CD4-positive, alpha-beta memory T cell (primary cell): ENCODE measurements at places on chromosomes 3 and 15. TPM values are rescaled to one million over a fixed set of nuclear protein-coding genes. Genes with fewer than 3 reads are reported as not detected.
A peak's percentile ranks its signal among the peaks of the same experiment; 100 is the strongest.

DNA sequence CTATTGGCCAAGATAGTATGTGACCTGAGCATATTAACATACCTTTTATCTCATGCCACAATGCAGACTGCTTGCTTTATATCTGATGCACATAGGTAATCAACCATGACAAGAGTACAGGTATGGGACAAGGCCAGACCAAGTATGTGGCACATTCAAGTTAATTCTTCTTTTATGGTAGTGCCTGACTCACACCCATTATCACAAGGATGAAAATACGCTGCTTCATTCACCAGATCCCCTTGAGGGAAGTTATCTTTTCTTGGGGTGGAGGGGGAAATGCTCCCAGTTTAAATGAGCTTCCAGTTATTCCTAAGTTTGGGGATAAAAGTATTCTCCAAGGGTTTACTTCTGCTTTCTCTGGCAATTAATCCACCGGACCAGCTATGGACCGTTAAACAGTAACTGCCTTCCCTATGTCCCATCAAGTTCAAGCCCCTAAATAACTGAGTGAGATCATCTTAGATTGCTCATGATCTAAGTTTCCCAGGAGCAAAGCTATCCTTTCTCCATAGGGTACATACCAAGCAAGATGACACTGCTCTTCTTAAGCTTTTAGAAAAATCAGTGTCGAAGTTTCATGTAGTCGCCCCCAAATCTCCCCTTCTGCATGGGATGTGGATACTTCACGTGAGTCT, 1.9 kb downstream of the COL8A1 start:
- H3K27ac ChIP-seq, result no peak overlapping the region
- no peak for DNase-seq
- H3K27me3 ChIP-seq, result peaks cover 4% of the 10 kb centered on the region
- H3K36me3 ChIP-seq, result no peaks in the 10 kb centered on the region
- no peak overlapping the region for H3K4me3 ChIP-seq

DNA sequence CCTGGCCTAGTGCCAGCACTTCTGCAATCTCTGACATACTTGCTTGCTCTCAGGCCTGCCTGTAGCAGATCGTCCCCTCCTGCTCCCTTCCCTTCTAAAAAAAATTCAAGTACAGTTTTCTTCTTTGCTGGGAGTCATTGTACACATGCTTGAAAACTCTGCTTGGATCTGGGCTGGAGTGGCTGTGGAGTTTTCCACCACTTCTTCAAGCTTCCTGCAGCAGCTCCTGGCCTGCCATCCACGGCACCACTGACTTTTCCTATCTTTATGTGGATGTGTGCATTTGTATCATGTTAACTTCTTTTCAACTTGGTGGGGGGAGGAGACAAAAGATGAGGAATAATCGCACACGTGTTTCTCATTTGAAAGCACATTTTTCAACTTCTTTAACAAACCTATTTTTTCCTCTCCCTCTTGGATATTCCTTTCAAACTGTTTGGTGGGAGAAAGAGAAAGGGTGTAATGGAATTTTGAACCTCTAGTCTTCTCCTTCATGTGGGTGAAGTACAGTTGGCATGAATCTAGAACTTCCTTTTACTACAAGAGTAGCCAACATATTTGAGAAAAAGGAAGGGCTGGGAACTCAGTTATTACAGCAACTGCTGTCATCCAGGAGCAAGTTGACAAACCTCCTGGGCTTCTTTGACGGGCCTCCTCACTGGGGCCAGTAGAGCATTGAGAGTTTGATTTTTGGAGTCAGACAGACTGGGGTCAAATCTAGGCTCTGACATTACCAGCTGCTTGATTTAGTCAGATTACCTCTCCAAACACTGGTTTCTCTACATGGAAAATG, 61.2 kb upstream of the LRTM1 start:
- H3K36me3 ChIP-seq, result no peaks in the 10 kb centered on the region
- H3K4me3 ChIP-seq, result no peak overlapping the region
- DNase-seq, result no peak
- no peak overlapping the region for H3K27ac ChIP-seq

DNA sequence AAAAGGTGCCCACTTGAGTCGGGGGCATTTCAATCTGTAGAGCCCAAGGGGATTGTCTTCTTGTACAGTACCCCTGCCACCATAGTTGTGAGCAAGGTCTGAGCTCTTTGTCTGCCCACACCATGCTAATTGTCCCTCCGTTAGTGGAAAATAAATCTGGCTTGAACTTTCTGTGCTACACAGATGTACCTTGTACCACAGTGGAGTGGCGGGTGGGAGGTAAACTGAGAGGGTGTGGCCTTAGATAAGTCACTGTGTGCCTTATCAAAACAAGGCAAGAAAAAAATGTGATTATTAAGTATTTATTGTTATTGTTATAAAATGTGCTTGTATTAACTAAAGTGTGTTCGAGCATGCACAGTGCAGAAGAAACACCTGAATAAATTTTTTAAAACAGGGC, 242.9 kb upstream of the C2CD4B start:
- H3K36me3 ChIP-seq, result no peaks in the 10 kb centered on the region
- H3K4me3 ChIP-seq, result no peak overlapping the region
- H3K4me1 ChIP-seq, result no peaks in the 10 kb centered on the region
- DNase-seq, result no peak
- peaks cover 4% of the 10 kb centered on the region for H3K27me3 ChIP-seq

DNA sequence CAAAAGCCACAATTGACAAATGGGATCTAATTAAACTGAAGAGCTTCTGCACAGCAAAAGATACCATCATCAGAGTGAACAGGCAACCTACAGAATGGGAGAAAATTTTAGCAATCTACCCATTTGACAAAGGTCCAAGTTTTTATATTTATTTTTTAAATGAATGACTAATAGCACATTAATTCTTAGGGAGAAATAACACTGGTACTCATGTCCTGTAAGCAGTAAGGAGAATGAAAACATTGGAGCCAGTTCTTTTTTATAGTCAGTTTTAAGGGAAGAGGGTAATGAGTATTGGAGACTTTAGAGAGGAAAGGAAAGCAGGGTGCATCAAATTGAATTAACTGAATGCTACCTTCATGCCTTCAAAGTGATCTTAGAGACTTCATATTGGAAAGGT, 404.7 kb upstream of the TGFBR2 start:
- H3K4me3 ChIP-seq, result no peak overlapping the region
- no peaks in the 10 kb centered on the region for H3K36me3 ChIP-seq

DNA sequence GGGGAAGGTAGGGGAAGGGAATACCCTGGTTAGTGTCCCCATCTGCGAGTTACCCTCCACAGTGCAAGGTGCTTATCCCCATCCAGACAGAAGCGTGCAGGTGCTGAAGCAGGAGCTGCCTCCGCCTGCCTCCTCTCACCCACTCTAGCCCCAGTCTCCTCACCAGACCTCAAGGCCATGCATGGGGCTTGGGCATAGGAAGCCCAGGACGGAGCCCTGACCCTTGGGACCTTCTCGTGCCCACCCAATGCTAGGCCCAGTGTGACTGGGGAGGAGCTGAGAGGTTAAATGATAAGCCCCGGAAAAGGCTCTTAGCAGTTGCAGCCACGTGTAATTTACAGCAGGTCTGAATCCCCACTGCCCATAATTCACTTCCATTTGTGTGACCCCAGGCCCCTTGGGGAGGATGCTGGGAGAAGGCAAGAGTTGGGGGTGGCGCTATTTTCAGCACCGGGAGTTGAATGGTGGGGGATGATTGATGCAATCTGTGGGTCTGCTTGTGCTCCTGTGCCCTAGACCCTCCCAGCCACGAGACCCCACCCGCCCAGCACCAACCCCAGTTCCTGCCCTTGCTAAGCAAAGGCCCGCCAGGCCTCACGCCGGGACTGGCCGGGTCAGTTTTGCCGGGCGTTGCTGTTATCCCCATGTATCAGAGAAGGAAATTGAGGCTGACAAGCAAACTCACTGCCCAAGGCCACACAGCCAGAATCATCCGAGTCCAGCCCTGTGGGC, 14.5 kb upstream of the PLXND1 start:
- DNase-seq, result no peak
- H3K4me1 ChIP-seq, result peaks cover 6% of the 10 kb centered on the region
- no peaks in the 10 kb centered on the region for H3K27me3 ChIP-seq
- no peak overlapping the region for H3K27ac ChIP-seq
- H3K4me3 ChIP-seq, result no peak overlapping the region
- no peaks in the 10 kb centered on the region for H3K36me3 ChIP-seq

DNA sequence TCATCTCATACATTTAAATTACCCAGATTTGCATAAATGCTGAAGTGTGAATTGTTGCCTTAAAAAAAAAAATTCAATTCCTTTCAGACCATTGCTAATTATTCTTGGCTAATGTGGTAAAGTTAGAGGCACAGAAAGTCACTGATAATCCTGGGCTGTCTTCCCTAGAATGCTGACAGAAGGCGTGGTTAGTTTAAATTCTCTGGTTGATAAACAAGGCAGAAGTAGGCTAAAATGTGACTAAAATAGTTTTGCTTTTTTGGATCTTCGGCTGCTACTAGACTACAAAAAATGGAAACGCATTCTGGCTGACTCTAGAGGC, 193.7 kb downstream of the OTOL1 start:
- H3K4me1 ChIP-seq, result no peaks in the 10 kb centered on the region
- no peaks in the 10 kb centered on the region for H3K36me3 ChIP-seq
- H3K27me3 ChIP-seq, result no peaks in the 10 kb centered on the region
- DNase-seq, result no peak

DNA sequence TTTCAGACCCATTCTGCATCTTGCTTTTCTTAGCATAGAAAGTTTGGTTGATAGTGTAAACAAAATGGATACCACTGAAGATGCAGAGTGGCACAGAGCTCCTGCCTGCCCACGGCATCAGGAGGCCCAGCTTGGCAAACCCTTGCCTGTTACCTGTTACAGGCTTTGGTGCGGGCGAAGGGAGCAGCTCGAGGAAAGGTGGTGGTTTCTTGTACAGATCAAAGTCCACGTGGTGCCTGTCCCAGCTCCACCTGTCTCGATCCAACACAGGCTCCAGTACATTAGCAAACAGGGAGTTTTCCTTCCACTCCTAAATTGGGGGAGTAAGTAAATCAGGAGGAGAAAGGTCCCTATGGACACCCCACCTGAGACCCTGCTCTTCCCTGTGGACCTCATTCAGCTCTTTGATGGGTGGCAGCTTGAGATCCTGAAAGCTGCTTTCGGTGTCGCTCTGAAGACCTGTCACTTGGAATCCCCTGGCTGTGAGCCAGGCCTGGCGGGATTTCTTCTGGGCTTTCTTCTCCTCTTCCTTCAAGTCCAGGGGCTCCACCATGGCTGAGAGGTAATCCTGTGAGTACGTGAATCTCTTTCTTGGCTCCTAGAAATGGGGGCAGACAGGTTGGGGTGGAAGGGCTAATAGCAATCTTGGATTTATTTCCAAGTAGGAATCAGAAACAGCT, 35.7 kb downstream of the ACAD9 start:
- no peak overlapping the region for H3K27ac ChIP-seq
- DNase-seq, result no peak
- H3K36me3 ChIP-seq, result peaks cover 33% of the 10 kb centered on the region
- H3K4me3 ChIP-seq, result no peak overlapping the region
- H3K27me3 ChIP-seq, result no peaks in the 10 kb centered on the region

- no peak overlapping the region for H3K27ac ChIP-seq
- no peak for DNase-seq
- no peaks in the 10 kb centered on the region for H3K27me3 ChIP-seq
These were observed 14.1 kb upstream of the SHF start for GRCh38 chr15:45201869-45202268.

DNA sequence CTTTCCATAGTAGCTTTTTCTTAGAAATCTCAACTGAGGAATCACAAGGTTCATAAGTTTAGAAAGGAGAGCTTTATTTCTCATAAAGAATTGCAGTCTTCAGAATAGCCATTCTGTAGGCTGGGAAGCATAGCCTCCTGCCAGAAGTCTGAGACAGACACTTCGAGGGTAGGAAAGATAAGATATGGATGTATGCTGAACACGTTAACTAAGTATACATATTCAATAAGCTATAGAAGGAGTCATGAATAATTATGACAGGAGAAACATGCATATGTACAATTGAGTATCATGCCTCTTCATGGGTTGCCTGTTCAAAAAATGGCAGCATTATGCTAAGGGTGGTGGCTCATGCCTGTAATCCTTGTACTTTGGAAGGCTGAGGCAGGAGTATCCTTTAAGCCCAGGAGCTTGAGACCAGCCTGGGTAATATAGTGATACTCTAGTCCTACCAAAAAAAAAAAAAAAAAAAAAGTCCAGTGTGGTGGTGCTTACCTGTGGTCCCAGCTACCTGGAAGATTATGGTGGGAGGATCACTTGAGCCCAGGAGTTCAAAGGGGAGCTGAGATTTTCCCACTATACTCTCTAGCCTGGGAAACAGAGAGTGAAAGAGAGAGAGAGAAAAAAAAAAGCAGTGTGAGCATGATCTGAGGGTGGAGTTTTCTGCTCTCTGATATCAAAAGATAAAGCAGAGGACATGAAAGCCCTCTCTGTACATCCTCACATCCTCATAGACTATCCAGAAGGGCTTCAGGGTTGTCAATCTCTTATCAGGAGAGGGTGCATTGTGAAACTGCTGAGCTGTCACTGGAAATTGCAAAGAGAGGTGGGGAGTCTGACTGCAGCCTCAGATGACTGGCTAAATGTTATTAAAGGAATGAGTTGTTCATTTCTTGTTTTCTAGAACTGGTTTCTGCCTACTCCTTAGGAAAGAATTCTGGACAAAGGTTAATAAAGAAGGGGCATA, 23.6 kb upstream of the CADPS start:
- H3K4me1 ChIP-seq, result no peaks in the 10 kb centered on the region
- no peaks in the 10 kb centered on the region for H3K27me3 ChIP-seq
- H3K27ac ChIP-seq, result no peak overlapping the region
- no peaks in the 10 kb centered on the region for H3K36me3 ChIP-seq

DNA sequence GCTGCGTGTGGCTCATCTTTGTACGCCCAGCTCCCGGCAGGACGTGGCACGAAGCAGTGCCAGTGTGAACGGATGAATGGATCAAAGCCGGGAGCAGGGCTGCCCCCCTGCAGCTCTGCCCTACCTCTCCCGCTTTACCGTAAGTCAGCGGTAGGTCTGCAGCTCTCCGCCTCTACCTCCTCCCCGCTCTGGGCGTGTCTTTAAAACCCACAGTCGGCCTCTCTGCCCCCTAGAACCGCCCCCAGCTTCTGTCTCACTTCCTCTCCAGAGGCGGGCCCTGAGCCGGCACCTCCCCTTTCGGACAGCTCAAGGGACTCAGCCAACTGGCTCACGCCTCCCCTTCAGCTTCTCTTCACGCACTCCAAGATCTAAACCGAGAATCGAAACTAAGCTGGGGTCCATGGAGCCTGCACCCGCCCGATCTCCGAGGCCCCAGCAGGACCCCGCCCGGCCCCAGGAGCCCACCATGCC, at the start of gene PML:
TSS of gene PML (plus strand) at position 304 of the 471 bp plus-strand sequence. CDS start at position 401, 97 bp downstream.
- no peaks in the 10 kb centered on the region for H3K27me3 ChIP-seq
- H3K36me3 ChIP-seq, result peaks cover 14% of the 10 kb centered on the region
- H3K27ac ChIP-seq, result peak within 1 kb of the TSS; percentile 89
- peaks cover 67% of the 10 kb centered on the region for H3K4me1 ChIP-seq
- peak within 1 kb of the TSS; percentile 79 for H3K4me3 ChIP-seq

GRCh38 chr3:168034152-168034928, 61.4 kb downstream of the GOLIM4 start:
- no peaks in the 10 kb centered on the region for H3K4me1 ChIP-seq
- no peaks in the 10 kb centered on the region for H3K27me3 ChIP-seq
- H3K27ac ChIP-seq, result no peak overlapping the region
- H3K4me3 ChIP-seq, result no peak overlapping the region

- H3K36me3 ChIP-seq, result peaks cover 23% of the 10 kb centered on the region
- peak overlapping the region; percentile 50 for H3K4me3 ChIP-seq
- no peaks in the 10 kb centered on the region for H3K27me3 ChIP-seq
- no peak for DNase-seq
These were observed 36.5 kb downstream of the OXNAD1 start for GRCh38 chr3:16301507-16301906.

Gene ROPN1
- total RNA-seq, result not detected

Gene GPR156
- not detected for total RNA-seq

Gene SUCLG2
- 46.1 TPM for total RNA-seq

Gene AMIGO3
- not detected for total RNA-seq

Gene TIGIT
- total RNA-seq, result 36.6 TPM
